ENCODE measurements at places on chromosomes 2 and 18.

GRCh38 chr18:63000839-63001238, 285.5 kb downstream of the PHLPP1 start:
- no peak for DNase-seq

DNA sequence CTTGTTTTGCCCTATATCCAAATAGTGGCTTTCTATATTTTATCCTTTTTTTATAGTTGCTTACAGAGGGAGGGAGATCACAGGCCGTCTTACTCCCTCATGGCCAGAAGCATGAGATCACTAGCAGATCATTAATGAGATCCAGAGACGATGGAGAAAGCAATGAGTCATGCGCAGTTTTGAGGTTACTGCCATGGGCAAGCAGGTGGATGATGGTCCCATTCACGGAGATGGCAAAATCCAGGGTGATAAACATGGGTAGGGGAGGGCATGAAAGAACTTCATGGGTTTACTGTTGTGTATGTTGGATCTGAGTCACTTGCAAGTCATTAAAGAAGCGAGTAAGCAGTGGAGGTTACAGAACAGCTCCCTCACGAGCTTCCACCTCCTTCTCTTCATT, 60.4 kb downstream of the C18orf63 start:
- no peak for DNase-seq

DNA sequence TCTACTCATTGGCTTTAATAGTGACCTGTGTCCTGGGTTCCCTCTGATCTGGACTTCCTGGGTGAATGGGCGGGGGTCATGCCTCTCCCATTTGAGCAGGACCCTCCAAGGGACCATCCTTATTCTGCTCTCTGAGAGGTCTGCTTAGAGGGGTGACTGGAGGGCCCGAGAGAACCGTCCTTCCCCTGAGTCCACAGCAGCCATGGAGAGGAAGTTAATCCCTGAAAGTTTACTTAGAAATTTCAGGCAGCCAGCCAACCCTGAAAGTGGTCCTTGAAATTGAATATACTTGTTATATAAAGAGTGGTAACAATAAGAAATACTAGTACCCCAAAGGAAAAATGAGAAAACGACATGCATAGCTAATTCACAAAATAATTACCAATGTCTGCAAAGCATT, 226.1 kb downstream of the DYSF start:
- DNase-seq, result no peak

- DNase-seq, result no peak
Observed at GRCh38 chr2:195561116-195561921, 95.7 kb upstream of the SLC39A10 start.

DNA sequence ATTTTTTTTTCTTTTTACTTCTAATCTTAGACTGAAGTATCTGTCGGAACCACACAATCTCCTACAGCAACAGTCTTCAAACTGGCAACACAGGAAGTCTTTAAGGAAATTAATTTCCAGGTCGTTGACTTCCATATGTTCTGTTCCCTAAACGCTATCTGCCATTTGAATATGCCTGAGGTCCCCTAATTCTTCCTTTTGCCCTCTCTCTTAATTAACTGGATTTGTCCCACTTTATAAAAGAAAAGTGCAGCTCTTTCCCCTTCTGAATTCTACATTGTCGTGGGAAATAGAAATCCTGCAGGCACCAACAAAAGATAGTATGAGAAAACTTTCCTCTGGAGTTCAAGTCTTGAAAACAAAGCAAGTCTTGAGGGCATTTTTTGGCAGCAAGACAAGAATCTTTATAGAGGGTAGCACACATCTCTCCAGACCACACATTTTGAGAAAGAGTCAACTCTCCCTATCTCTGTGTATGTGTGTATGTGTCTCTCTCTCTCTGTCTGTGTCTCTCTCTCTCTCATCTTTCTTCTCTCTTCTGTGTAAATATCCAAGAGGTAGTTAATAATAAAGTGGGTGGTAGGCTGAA, 879.8 kb downstream of the SOCS6 start:
- no peak for DNase-seq

- DNase-seq, result no peak
Observed at GRCh38 chr2:233961905-233962304, 44.7 kb downstream of the TRPM8 start.

- DNase-seq, result no peak
Observed at GRCh38 chr18:57135699-57136098, 11.2 kb upstream of the BOD1L2 start.

GRCh38 chr18:48038636-48039035, 108.2 kb upstream of the SMAD2 start:
- DNase-seq, result no peak

DNA sequence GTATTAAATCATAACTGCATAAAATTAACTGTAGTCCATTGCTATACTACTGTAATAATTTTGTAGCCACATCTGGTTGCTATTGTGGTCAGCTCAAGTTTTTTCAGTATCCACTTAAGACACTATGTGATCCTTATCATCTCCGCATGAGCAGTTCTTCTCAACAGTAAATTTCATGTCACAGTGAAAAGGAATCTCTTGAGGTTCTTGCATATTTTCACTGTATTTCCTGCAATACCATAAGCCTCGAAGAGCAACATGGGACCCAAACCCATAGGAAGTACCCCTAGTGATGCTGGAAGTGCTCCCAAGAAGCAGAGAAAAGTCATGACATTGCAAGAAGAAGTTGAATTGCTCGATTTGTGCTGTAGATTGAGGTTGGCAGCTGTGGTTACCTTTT, 86.7 kb downstream of the LDLRAD4 start:
- DNase-seq, result no peak

DNA sequence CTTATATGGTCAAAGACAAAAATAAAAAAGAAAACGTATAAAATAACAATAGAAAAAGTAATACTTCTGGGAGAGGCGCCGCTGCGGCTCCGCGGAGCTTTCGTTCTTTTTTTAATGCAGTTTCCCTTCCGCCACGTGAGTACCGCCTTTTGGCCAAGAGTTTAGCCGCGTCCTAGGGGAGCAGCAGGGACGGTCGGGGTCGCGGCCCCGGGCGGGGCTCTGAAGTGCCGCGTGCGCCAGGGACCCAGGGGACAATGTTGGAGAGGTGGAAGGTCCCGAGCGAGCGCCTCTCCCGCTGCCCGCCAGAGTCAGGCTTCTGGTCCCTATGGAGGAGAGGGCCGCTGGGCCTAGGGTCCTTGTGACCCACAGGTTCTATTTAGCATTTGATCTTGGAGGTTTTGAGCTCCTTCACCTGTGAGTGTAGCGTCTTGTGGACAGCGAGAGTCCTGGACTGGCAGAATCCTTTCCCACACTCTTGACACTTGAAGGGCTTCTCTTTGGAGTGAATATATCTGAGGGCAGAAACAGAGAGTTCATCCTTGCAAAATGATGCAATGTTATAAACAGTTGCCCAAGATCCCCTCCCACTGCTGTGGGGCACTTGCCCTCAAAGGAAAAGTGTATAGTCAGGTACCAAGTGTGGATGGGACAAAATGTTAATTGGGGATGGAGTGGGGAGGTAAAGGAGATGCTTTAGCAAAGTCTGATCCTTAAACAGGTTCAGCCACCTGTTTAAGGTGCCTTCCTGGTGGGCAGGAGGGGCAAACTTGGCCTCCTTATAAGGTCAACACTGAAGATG, 6.3 kb downstream of the OSR1 start:
- no peak for DNase-seq

DNA sequence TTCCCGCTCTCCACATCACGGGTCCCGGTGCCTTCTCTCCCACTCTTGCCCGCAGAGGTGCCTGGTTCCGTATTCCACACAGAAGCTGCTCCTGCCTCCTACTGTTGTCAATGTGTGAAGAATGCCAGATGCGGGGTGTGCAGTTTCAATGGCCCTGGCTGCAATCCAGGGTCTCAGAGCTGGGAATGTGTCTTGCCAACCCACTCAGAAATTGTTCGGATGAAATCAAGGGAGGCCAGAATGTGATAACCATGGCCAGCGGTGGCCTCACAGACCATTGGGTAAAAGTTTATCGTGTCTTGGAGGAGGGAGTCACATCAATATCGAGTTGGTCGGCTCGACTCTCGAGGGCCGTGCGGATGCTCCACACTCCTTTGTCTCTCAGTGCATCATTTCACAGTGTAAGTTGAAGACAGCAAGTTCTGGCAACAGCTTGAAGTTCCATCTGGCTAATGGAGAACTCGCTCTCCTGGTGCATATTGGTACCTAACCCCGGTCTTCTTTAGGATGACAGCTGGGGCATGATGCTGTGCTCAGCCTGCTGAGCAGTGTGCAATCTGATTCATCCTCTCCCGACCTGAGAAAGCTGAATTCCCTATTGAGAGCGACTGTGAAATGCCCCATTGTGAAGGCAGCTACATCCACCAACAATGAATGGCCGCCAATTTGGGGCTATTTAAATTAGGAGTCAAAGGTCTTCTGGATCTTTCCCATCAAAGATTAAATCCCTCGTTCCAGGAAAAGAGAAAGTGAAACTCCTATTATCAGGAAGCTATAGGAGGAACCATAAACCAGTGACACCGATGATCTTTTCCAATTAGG, 389.0 kb downstream of the SOX11 start:
- no peak for DNase-seq

DNA sequence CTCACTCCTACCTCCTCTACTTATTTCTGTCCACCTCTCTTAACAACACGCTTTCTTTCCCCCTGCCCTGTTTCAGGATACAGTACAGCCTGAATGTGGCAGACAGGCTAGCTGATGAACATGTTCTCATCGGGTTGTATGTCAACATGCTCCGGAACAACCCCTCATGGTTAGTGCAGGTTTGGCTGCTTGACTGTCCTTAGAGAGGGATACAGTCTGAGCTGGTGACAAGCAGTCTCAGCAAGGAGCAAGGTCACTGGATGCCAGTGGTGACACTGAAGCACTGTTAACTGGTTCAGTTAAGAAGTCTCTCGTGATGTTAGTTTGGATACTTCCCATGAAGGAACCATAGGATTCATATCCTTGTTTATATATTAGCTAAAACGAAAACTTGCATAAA, 128.6 kb downstream of the DTNA start:
- no peak for DNase-seq

- DNase-seq, result no peak
Observed at GRCh38 chr2:211468877-211469663, 912.7 kb downstream of the CPS1 start.

- DNase-seq, result no peak
Observed at GRCh38 chr2:162607915-162608314, 230.7 kb downstream of the KCNH7 start.

DNA sequence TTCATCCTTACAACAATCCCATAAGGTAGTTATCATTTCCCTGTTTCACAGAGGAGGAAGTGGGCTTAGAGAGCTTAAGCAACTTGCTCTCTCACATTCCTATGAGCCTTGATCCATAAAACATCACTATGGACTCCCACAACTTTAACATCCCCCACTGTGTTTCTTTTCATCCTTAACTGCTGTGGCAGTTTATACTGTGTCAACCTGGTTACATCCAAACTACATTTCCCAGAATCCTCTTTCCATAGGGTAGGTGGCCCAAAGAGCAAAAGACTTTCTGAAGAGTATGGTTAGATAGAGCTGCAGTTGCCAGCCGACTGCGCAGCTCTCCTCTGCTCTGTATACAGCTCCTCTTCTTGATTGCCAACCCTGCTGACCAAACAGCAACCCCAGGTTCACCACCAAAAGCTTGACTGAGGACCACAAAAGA, 22.5 kb downstream of the MAP3K2 start:
- no peak for DNase-seq

DNA sequence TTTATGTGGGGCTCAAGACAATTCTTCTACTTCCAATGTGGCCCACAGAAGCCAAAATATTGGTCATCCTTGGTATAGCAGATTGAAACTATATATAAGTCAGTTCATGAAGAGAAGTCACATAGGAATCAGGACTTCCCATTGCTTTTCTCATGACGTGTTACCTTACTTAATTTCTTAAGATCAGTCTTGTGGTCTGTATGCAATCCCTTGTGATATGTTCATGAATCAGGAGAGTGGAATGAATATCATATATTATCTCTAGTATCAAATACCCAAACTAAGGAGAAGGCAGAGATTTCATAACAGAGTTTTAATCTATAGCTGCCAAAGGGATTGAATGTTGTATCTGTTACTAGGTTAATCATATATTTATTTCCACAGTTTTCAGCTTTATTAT, 1390.4 kb downstream of the SUCLG1 start:
- no peak for DNase-seq

GRCh38 chr18:62105376-62105775, 81.5 kb downstream of the PIGN start:
- DNase-seq, result no peak

DNA sequence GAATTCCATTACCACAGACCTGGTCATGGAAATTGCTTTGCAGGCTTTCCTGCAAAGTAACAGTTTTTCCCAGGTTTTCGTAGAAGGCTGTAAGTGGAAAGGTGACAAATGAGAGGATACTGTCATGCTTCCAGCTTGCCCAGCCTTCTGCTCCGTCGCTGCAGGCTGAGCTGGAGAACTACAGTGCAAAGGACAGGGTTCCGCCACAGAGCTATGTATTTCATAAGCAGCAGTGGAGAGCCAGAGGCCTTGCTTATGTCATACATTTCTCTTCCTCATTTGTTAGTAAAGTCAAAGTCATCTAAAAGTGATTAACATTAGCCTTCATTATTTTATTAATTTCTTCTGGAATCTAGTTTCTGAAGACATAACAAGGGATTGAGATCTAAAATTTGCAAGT, 72.9 kb upstream of the RBM44 start:
- DNase-seq, result no peak

DNA sequence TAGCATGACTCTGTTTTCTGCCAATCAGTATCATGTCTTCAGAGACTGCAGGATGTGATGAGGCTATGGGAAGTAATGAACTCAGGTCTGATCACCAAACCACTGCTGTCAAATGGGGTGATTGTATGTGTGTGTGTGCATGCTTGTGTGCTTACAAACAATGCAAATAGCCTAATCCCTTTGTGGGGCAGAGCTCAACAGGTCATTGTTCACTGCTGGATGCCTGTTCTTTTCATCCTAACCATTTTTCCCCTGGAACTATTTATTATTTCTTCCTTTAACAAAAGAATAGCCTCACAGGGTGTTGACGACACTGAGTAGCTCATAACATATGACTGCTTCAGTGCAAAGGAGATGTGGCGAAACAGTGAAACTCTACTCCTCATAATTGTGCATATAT, 55.9 kb downstream of the NXPH2 start:
- DNase-seq, result no peak

DNA sequence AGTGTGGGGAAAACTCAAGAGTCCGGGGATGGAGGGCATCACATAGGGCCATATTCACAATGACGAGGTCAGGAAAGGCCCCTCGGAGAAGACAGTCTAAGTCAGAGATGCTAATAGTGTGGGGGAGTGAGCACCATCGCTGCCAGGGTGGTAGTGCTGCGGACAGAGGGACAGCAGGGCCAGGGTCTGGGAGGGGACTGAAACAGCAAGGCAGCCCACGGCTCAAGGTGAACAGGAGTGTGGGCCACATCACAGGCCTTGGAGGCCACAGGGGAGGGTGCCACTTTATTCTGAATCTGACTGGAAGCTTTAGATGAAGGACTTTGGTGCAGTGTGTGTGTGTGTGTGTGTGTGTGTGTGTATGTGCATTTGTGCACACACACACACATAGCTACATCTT, 130.9 kb upstream of the GLI2 start:
- DNase-seq, result no peak
